NCI-H146 (cell line): ENCODE measurements at places on chromosomes 12 and 14.

GRCh38 chr12:90645181-90645580 lies 309.8 kb downstream of the CCER1 start:
- DNase-seq, result no peak

DNA sequence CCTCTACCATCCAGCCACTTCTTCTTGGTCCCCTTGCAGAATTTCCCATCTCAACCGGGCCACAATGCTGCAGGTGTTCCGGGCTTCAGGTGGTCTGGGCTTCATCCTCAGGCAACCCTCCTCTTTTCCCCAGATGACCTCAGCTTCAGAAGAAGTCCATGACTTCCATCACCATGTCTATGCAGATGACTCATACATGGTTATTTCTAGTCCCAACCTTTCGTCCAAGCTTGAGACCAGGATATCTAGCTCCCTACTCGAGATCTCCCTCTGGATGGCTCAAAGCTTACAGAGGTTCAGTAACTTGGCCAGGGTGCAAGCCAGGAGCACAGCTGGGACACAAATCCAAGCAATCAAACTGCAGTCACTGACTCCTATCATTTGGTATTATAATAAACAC lies 154.6 kb upstream of the NOS1 start:
- no peak for DNase-seq

DNA sequence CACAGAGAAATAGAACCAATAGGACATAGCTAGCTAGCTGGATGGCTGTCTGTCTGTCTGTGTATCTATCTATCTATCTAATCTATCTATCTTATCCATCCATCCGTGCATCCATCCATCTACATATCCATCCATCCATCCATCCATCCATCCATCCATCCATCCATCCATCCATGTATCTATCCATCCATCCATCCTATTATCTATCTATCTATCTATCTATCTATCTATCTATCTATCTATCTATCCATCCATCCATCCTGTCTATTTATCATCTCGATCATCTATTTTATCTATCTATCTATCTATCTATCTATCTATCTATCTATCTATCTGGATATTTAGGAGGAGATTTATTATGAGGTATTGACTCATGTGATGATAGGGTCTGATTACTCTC lies 84.9 kb downstream of the DNAH10 start:
- DNase-seq, result no peak

GRCh38 chr14:89625244-89625713 lies 208.2 kb upstream of the FOXN3 start:
- peak; percentile 31 for DNase-seq
